ENCODE measurements at places on chromosomes 2 and 18.

GRCh38 chr2:45283764-45284620 lies 274.7 kb upstream of the SIX2 start:
- no peak for DNase-seq

DNA sequence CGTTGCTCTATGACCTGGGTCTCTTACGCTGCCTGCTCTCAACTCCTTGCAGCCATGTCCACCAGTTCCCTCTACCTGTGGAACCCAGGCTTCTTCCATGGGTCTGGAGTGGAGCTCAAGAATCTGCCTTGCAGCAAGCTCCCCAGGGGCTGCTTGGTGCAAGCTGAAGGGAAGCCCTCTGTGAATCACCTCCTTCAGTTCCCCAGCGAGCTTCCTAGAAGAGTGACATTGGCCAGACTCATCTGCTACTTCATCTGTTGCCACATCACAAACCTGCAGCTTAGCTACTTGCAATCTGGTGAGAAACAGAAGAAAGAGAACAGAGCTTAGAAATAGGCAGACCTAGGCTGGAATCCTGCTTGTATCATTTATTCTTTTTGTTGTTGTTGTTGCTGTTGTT lies 9.8 kb upstream of the EFR3B start:
- no peak for DNase-seq

- no peak for DNase-seq
Measured at GRCh38 chr18:33107511-33107910, 333.0 kb downstream of the CCDC178 start.

DNA sequence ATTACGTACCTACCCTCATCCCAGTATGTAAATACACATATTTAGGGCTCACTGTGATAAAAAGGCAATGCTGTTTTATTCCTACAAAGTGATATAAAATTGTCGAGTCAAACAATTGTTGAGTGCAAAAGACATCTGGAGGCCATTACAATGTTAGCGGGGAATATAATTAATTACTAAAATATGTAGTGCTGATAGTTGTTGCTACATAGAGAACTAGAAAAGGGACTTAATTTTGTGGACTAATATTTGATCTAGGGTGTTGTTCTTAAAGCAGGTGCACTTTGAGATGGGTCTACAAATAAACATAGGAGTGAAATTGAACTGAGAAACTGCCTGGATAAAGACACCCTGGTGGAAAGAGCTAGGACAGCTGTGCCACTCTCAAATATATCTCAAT lies 300.1 kb downstream of the NOL4 start:
- peak; percentile 46 for DNase-seq

DNA sequence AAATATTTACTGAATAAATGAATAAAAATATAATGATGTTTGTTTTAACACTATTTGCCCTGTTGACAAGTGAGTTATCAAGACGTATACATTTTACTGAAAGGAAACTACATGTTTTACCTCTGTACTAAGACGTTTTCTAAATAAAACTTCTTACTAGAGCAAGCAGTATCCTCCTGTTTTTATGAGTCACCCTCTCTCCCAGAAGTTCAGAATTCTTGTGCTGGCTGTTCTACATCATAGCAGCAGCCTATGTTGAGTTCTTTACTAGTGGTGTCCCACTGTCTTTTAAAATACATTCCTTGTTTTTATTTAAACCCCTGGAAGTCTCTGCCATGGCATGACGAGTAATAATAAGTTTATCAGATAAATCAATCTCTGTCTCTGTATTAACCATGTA lies 297.4 kb downstream of the CALCRL start:
- no peak for DNase-seq

DNA sequence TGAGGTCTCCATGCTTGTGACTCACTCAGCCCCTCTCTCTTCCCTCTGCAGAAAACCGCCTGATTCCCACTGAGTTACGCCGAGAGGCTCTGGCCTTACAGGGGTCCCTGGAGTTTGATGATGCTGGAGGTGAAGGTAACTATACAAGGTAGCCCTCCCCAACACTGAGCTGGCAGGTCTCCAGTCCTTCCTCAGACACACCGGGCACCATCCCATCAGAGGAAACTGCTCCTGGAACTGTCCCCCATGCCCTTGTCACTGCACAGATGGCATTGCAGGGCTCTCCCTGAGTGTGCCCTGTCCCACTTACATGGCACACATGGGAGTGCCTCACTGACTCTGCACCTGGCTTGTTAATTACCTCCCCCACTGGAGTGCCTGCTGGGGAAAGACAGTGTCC lies 1.9 kb downstream of the IMP4 start:
- DNase-seq: no peak

GRCh38 chr2:12923907-12924610 lies 207.3 kb downstream of the TRIB2 start:
- no peak for DNase-seq

DNA sequence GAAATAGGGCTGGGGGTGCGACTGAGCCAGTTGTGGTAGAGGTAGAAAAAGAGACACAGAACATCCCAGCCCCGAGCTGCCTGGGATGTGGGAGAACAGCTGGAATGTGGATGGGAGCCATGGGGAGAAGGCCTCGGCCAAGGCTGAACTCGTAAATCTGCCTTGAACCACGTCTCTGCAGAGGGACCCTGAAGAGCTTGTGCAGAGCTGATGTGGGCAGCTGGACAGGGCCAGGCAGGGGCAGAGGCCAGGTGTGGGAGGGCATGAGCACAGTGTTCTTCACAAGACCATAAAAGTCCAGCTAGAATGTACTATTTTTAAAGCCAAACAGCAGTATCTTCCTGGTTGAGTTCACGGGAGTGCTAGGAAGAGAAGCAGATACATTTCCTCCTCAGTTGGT lies 5.7 kb downstream of the TCF23 start:
- no peak for DNase-seq

GRCh38 chr2:119442226-119442619 lies 10.6 kb downstream of the TMEM37 start:
- DNase-seq: no peak

GRCh38 chr2:191184457-191184856 lies 33.7 kb upstream of the STAT4 start:
- DNase-seq: no peak

DNA sequence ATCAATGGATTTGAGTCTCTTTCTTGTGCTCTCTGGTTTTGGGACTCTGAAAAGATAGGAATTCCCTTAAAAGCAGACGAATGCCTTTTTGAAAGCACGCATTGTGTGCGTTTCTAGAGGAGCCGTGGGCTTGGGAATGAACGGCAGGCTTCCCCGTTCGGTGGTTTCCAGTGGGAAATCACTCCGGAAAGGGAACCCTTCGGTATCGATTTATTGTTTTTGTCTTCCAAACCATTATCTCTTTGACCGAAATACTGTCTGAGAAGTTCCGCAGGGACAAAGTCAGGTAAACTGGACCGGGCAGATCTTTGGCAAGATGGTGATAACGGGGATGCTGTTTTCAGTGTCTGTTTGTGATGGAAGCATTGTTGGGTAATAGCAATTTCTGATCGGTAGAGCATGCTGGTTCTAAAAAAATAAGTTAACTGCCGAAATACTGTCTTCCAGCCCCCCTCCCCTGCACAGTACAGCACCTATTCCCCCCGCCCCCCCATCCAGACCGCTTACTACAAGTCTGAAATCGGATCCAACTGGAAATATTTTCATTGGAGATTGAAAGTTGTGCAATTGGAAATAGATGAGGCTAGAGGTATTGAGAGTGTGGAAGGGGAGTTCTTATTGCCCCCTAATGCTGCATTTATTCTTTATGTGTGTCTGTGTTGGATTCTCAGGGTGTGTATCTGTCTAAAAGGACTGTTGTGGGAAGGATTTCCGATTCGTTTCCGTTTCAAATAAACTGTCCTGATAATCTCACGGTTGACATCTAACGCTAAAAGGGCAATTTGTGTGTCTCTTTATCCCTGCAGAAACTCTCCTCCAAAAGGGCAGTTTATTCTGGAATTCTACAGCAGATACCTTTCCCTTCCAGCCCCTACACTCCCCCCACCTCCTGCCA lies 635 bp downstream of the SETBP1 start:
- DNase-seq: no peak

GRCh38 chr2:126776255-126776654 lies 120.3 kb downstream of the GYPC start:
- no peak for DNase-seq

GRCh38 chr2:190090148-190090547 lies 27.6 kb upstream of the MSTN start:
- DNase-seq: no peak

GRCh38 chr18:13067966-13068365 lies 76.8 kb downstream of the CEP192 start:
- DNase-seq: no peak

GRCh38 chr2:205706769-205707381 lies 24.6 kb downstream of the NRP2 start:
- no peak for DNase-seq

DNA sequence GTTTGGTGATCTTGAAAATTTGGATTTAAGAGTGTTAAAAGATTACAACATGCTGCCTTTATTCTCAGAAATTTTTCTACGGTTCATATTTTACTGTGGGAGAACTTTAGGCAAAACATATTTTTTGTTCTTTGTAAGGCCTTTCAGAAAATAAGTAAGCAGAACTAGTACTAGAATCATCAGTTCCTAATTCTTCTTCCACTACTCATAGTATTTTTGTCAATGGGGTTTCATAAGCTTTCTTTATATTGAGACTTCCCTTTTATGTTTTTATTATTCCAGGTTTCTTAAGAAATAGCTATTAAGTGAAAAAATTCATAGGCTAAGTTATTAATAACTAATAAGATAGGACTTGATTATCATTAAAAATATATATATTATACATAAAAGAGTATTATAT lies 12.4 kb downstream of the UGGT1 start:
- no peak for DNase-seq

DNA sequence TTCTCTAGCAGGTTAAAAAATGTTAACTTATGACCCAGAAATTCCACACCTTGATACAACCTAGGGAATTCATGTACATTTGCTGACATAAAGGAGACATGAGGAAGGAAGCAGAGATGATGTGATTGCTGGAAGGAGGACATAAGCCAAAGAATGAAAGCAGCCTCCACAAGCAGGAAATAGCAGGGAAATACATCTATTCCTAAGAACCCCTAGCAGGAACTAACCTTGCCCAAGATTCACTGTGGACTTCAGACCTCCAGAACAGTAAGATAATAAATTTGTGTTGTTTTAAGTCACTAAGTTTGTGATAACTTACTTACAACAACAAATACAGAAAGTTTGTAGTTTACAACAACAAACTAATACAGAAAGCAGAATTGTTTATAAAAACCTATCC lies 4.6 kb upstream of the DSG4 start:
- DNase-seq: no peak

DNA sequence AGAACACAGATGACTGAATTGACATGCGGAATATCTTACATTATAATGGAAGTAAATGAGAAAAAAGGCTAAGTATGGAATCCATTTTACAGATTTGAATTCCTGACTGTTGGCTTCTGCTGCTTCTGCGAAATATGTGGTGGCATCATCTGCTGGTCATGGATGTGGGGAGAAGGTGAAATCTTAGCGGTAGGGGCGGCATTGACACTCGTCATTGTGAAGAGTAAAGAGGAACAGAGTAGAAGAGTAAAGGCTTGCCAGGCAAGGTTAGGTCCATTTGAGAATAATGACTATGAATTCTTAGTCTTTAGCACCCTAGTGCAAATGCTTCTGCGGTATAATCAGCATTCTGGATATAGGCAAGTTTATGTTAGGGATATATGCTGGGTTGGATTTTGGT lies 32.4 kb downstream of the ACTR3 start:
- DNase-seq: no peak

DNA sequence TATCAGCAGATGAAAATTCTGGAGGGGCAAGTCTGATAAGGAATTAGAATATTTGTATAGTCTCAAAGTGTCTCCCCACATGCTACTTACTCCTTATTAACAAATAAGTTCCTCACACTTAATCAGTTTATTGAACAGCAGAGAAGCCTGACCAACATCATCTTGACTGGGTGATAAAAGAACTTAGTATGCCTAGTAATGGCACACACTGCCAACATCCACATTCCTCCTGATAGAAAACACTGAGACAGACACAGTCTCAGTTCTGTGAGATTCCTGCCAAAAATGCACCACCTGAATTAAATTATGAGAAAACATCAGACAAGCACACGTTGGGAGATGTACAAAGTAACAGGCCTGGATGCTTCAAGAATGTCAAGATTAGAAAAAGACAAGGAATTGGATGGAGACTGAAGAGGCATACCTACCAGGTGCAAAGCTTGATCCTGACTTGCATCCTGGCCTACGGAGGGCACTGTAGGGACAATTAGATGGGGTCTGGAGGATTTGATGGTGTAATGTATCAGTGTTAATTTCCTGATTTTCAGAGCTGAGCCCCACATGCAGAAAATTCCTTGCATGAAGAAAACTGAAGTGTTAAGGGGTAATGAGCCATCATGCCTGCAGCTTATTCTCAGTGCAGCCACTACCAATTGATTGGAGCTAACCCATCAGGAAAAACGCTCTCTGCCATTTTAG lies 200.4 kb upstream of the SH3BP4 start:
- DNase-seq: no peak

DNA sequence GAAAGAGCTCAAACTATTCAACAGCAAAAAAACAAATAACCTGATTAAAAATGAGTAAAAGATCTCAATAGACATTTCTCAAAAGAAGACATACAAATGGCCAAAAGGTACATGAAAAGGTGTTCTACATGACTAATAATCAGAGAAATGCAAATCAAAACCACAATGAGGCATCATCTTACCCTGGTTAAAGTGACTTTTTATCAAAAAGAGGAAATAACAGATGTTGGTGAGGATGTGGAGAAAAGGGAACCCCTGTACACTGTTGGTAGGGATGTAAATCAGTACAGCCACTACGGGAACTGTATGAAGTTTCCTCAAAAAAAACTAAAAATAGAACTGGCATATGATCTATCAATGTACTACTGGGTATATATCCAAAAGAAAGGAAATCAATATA lies 39.8 kb upstream of the TMEM163 start:
- no peak for DNase-seq

DNA sequence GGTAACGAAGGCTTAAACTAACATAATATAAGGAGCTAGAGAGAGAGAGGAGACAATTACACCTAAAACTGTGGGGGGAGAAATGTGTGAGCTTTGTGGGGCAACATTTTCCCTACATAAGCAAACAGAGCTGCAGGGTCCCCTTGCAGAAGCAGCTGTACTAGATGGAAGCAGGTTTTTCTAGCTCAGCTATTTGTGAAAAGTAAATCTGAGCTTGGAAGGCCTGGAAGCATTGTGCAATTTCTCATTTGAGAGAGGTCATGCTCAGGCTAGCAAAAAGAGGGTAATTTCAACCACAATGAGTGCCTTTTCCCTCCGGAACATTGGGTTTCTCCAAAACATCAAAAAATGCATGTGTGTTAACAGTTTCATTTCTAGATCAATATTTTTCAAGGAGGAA lies 130.0 kb downstream of the ARL4C start:
- DNase-seq: no peak

DNA sequence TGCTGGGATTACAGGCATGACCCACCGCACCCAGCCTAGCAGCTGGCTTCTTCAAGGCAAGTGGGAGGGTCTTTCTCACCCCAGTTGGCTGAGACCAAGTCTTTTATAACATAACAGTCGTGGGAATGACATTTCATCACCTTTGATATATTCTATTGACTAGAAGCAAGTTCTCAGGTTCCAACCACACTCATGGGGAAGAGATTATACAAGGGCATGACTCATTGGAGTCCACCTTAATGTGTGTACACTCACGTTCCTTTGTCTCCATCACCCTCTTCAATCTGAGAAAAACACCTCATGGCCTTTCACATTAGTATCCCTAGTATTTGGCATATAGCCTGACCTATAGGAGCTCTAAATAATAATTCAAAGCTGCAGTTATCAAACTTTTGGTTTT lies 2.8 kb upstream of the BBS5 start:
- DNase-seq: no peak

All from NCI-H1092 (cell line).